Left kidney (tissue), 8 donors: ENCODE measurements at places on chromosomes 6 and 20. TPM values are rescaled to one million over a fixed set of nuclear protein-coding genes. Genes with fewer than 3 reads are reported as not detected.
A peak's percentile ranks its signal among the peaks of the same experiment; 100 is the strongest.

- no peak for DNase-seq
Observed at GRCh38 chr20:54848262-54848661, 372.9 kb downstream of the DOK5 start.

DNA sequence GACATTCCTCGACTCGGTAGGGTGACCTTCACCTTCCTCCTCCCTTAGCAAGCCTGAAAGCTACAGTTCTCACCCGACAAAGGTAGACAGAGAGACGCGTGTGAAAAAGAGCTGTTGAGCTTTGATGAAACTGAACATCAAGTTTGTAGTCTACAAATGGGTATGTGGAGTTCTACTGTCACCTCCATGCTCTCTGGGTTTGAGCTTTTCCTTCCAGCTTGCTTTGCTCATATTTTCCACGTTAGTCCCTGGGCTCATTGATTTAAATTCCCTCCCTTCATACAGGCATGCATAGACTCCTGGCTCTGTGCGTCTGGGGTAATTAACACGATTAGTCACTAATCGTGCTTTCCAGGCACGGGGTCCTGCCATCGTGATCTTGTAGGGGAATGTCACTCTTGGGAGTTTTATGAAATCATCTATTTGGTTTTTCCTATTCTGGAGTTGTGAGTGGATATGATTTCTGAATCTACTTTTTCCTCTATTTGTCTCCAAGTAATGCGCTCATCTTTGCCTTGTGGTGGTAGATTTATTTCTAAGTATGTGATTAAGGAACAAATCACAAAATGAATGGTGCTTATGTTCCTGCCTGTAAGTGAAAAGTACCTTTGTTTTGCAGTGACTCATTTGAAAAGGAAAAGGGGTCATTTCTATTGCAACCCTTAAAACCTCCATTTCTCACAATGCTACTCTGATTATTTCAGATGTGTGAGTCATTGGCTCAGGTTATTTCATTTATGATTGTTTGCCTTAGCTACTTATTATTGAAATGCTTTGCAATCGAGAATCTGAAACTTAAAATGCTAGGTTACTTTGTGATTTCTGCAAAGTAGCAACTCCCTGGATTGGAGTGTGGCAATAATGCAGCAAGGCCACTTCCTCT is 154.6 kb downstream of the ZDHHC14 start:
- no peak for DNase-seq

GRCh38 chr6:140546640-140547039 is 1172.2 kb upstream of the CITED2 start:
- no peak for DNase-seq

- DNase-seq, result no peak
Observed at GRCh38 chr6:90105506-90106170, 191.0 kb downstream of the BACH2 start.

GRCh38 chr6:106897580-106897979 is 76.9 kb downstream of the CD24 start:
- DNase-seq, result no peak

DNA sequence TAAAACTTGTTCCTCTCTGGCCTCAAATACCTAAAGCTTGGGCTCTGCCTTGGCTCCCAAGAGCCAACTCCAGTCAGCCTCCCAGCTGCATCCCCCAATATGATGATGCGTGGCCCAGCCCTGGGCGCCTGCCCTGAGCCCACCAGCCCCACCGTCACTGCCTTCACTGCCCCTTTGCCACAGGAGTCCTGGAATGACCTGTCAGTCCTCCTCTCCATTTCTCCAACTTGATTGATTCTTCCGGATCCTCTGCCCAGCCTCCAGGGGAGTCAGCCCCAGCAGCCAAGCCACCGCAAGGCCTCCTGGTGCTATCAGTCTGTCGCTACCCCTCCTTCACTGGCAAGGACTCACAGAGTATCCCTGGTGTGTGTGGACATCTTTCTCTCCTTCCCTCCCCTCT is 96.7 kb upstream of the PMEPA1 start:
- no peak for DNase-seq

GRCh38 chr6:159533016-159533415 is 160.0 kb downstream of the SOD2 start:
- DNase-seq, result no peak

DNA sequence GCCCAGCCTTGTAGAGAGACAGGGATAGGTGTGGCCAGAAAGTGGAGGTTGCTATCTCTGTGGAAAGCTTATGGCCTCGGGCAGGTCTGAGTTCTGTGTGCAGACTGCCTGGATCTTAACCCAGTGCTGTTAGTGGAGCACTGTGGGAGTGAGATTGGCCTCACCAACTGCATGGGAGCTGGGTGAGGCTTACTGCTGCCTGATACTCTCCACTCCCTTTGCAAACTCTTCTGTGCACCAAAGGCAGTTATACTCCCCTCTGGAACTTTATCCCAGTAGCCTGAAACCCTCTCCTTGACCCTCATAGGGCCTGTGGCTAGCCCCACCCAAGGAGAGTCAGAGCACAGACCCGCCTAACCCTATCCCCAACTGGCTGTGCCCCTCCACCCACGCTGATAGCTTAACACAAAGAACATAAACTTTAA is 41.4 kb upstream of the PKIB start:
- no peak for DNase-seq

DNA sequence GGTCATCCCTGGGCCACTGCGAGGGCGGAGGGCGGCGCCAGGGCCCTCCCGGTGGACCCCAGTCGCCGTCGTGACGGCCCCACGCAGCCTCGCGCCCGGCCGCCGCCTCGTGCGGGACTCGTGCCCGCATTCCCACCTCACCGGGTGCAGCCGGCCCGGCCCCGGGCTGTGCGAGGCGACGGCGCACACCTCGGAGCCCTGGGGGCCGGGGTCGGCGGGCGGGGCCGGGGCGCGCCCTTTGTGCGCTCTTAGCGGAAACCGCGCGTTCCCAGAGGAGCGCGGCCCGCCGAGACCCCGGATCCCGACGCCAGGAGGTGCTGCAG is 5.5 kb upstream of the DLL1 start:
- no peak for DNase-seq

GRCh38 chr6:125357515-125358256 is 55.9 kb upstream of the HDDC2 start:
- DNase-seq, result no peak

- DNase-seq, result no peak
Observed at GRCh38 chr20:2124564-2125213, 23.1 kb downstream of the STK35 start.

- DNase-seq, result no peak
Observed at GRCh38 chr6:105748737-105749161, 337.4 kb upstream of the PRDM1 start.

DNA sequence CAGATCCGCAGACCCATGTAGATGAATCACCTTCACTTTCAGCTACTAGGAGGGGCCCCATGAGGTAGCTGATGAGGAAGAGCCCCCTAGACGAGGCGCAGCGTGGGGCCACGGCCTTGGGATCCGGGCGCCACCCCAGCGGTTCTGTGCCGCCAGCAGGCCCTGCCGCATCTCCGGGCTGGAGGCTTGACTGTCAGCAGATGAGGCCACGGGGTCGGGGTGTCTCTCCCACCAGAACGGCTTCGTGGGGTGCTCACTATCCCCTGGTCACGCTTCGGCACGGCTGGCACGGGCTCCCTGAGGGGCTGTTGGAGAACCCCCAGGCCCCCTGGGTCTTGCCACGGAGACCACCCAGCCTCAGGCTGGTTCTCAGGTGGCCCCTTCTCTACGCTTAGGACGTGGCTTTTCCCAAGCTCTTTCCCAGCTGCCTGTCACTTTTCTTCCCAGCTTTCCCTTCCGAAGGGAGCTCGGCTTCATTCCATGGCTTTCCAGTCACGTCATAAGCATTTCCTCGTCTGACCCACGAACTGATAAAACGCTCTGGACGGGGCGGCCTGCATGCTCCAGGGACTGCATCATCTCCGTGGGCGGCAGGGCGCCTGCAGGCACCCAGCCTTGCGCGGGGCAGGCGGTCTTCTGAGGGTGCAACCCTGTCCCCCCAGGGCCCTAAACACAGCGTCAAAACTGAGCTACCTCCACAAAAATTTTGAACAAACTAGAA is 85.9 kb downstream of the THBS2 start:
- DNase-seq, result no peak

DNA sequence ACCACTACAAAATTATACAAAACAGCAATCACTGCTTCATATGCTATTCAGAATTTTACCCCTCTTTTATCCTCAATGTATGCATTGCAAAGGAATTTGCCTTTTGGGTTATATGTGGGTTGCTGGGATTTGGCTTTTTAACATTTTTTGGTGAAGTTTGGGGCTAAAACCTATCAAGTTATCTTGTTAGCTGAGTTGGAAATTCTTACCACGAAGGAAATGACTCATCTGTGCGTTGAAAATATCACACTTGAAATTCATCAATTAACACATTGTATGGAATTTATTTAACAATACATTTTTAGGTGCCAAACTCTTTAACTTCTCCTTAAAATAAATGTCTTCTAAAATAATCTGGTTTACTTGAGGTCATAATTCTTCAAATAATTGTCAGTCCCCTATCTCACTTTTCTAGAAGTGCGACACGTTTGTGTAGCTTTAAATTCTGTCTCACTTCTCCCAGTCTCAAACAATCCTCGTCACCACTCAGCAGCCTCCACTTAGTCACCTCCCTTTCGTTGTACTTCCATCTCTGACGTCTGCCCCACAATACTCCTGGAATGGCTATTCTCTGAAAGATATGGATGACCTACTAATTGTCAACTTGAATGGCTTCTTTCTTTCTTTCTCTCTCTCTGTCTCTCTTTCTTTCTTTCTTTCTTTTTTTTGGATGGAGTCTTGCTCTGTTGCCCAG is 88.5 kb downstream of the PHACTR1 start:
- DNase-seq, result no peak

- no peak for DNase-seq
Observed at GRCh38 chr6:147040121-147040910, 163.9 kb upstream of the STXBP5 start.

GRCh38 chr20:25302596-25302995 is 54.7 kb downstream of the PYGB start:
- no peak for DNase-seq

DNA sequence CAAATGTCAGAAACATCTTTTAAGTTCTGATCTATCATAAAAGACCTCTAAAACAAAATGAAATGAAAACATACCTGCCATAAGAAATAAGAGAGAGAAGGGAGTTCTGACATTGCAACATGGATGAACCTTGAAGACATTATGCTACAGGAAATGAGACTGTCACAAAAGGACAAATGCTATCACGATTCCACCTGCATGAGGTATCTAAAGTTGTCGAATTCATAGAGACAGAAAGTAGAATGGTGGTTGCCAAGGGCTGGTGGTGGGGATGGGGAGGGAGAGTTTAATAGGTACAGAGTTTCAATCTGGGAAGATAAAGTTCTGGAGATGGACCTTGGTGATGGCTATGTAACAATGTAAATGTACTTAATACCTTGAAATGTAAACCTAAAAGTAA is 3.3 kb downstream of the EZR start:
- no peak for DNase-seq

- peak; percentile 30 for DNase-seq
Observed at GRCh38 chr6:37819802-37820717, 533 bp downstream of the ZFAND3 start.

GRCh38 chr6:3325210-3325609 is 66.5 kb downstream of the PSMG4 start:
- DNase-seq, result no peak

GRCh38 chr6:17432356-17432755 is 39.0 kb downstream of the CAP2 start:
- DNase-seq, result no peak

GRCh38 chr20:57482148-57482547 is 42.8 kb downstream of the CTCFL start:
- no peak for DNase-seq

DNA sequence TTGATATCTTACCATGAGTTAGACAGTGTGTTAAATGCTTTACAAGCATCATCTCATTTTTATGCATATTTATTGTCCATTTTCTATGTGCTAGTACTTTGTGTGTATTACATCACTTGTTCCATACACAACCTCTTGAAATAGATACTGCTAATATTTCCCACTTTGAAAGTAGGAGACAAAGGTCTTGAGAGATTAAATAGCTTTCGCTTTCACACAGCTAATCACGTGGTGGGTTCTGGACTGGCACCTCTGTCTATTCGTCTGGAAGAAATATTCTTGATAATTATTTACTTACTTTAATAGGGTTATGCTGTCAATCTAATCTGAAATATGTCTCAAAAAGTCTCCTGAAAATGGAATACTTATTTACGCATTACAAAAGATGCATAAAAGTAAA is 30.2 kb downstream of the EPHA7 start:
- no peak for DNase-seq

DNA sequence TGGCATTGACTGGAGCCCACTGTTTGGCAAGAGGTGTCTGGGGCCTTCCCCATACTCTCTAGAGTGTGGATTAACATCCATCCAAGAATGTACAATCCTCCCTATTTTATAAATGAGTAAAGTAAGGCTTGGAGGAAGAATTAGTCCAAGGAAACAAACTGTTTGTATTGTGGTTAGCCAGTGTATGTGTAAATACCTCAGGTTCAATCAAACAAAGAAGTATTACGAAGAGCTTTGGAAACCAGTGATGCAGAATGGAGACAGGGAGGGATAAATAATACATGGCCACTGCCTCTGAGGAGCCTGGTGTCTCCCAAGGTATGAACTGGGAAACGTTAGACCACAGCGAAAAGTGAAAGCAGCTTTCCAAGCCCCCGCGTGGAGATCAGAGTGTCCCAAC is 226.6 kb upstream of the RIN2 start:
- DNase-seq, result no peak

DNA sequence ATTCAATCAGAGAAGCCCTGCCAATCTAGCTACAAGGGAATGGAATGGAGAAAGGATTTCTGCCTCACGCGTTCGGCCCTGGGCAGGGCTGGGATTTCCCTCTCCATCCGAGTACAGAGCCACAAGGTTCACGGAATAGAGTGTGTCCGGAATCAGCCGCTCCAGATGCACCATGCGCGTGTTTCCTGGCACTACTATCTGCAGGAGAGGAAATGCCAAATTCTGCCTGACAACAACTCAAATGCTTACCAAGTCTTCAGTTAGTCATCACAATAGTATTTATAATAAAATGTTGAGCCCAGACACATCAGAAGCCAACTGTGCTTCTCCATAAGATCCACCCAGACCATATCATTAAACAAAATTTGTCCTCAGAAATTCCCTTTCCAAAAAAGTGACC is 75.1 kb downstream of the COL12A1 start:
- DNase-seq, result no peak

- DNase-seq, result no peak
Observed at GRCh38 chr6:108476376-108476775, 84.3 kb upstream of the FOXO3 start.

DNA sequence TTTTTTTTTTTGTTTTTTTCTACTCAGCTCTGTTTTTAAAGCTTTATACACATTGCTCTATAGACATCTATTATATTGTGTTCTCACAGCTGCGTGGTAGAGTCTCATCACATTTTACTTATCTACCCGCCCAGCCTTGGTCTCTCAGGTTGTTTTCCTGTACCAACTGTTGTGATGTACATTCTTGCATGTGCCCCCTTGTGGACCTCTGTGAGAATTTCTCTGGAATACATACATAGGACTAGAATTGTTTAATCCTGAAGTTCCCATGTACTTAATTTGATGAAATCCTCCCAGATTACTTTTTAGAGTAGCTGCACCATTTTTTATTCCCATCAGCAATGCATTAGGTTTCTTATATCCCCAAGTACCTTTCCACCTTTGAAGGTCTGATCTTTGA is 40.4 kb upstream of the TINAG start:
- peak; percentile 34 for DNase-seq

- DNase-seq, result no peak
Observed at GRCh38 chr6:48377115-48377514, 266.1 kb upstream of the PTCHD4 start.

GPR63 gene
- 4.9 TPM for polyA plus RNA-seq

ZNF217 gene
- polyA plus RNA-seq, result 39.0 TPM

OPRM1 gene
- 0.08 TPM for polyA plus RNA-seq

SCUBE3 gene
- 63.6 TPM for polyA plus RNA-seq

PRDM13 gene
- not detected for polyA plus RNA-seq

CCN6 gene
- 2.7 TPM for polyA plus RNA-seq

LZTS3 gene
- 13.7 TPM for polyA plus RNA-seq

MAVS gene
- 34.8 TPM for polyA plus RNA-seq

CSTF1 gene
- 45.4 TPM for polyA plus RNA-seq
